ENCODE measurements at places on chromosomes 5 and 9.

DNA sequence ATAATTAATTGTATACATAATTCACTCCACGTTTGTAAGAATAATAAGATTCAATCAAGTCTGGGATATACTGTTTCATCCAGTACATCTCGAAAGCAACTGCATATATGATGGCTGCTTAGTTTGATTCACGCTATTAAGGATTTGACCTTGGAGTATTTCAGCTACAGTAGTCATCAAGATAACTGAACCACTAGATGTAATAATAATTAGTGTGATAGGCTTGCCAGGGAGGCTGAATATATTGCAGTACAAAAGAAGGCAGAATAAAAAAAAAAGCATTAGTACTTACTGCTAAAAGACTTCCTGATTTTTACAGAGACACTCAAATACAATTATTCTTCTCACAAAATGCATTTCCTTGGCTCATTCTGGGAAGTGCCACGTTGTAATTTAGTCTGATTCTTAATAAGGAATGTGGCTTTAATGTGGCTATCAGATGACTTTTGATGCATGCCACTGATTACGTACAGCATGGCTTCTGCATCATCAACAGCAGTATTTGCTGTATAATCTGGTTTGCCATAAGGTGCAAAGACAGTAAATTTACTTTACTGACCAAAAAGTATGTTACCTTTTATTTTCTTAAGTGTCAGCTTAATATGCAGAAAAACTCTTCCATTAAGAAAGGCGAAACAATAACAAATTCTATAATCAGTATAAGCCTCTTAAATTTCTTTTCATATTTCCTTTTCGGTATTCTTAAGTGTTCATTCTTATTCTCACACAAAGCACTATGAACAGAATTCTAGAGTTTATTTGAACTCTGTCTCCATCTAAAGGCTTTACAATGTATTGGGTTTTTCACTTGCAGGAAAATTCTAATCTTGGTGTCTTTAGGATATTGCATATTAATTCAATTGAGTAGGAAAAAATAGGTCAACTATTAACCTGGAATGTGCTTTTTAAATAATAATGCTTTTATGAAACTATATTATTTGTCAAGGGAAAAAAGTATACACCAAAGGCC is 166.4 kb downstream of the SLF1 start:
- no peak for DNase-seq

DNA sequence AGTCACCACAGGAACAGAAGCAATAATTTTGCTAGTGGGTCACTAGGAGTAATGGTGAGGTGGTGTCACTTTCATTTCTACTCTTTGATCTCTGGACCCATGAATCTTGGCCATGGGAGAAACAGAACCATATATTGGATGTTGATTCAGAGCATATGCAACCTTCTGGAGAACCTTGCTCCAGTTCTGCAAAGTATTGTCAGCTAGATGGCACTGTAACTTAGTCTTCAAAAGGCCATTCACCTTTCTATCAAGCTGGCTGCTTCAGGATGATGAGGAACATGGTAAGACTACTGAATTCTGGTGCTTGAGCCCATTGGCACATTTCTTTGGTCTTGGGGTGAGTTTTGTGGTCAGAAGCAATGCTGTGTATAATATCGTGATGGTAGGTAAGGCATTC is 129.1 kb upstream of the FBN2 start:
- DNase-seq: no peak

- peak; percentile 10 for DNase-seq
Observed at GRCh38 chr5:56545016-56545415, 270.3 kb upstream of the MAP3K1 start.

DNA sequence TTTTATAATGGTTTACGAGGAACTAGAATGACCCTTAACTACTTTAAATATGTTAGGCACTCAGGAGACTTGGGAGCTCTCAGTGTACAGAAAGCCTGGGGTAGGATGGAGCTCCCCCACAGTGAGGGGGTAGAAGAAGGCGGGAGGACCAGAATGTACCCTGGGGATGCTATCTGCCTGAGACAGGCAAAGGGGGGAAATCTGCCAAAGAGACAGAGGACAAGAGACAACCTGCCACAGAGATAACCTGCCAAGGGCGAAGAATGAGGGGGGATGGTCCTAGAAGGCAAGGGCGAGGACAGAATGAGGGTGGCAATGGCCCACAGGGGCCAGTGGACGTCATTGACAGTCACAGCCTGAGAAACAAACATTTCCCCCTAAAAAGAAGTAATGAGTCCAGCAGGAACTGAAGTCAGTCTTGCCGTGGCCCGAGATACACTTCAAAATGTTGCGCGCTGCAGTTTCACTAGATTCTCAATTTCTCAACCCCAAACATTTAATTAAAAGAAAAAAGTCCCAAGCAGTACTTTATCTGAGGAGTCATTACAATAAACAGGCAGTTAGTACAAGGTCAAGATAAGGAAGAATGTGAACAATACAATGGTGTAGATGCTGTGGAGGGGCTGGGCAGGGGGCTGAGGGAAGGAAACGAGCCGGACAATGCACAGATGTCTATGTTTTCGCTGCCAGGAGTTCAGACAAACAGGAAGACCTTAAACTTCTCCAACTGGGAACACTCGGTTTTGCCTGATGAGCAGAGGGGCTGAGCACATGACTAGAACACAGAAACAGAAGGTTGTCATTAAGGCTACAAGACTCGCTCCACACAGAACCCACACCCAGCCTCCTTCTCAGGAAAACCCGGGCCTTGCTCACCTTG is 125.0 kb downstream of the LHFPL2 start:
- DNase-seq: no peak

GRCh38 chr9:127185931-127186781 is 63.7 kb upstream of the ANGPTL2 start:
- no peak for DNase-seq

DNA sequence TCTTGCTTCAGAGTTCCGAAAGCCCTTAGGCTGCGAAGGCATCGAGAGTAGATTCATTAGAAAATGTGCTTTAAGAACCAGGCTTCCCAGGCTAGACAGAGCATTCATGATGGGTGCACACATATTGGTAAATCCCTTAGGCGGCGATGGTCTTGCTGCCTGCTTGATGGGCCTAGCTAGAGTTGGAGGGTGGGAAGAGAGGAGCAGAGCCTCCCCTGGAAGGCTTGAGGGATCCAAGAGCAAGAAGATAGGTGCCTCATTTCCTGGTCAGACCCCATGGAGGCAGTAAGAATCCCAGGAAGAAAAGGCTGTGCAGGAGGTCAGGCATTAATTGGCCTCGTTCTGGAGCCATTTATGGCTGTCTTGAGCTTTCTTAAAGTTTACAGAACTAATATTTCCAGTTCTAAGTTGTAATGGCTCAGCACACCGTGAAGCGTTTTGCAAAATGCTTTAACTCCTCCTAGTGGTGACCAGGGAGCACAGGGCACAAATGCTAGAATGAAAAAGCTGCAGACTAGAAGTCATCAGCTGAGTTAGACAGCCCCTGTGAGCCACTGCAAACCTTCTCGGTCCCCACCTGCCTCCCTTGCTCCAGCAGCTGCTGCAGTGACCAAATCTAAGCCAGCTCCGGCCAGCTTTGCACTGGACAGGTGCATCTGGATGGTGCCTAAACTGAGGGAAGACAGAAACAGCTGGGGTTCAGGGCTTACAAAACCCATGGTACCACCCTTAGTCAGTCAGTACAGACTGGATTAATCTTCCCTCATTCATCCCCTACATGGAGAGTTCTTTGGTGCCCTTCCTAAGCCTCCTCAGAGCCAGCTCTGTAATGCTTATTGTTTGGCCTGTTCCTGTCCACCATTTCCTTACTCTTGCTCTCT is 14.7 kb downstream of the SLC45A2 start:
- peak; percentile 36 for DNase-seq

DNA sequence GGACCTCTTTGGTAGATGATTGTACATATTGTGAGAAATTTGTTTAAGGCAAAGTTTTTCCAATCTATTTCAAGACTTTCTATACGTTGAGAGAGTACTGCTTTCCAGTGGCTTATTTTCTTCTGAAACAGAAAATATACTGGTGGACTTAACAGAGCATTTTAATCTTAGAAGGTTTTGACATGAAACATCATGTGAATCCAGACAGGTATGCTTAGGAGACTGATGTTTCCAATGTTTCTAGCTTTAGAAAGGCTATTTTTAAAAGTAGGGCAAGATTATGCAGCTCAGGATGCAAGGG is 71.0 kb downstream of the PIK3R1 start:
- DNase-seq: no peak

GRCh38 chr5:95114902-95115301 is 170.0 kb downstream of the MCTP1 start:
- no peak for DNase-seq

GRCh38 chr9:120616966-120617935 is 37.3 kb upstream of the CDK5RAP2 start:
- peak; percentile 32 for DNase-seq

GRCh38 chr5:3333105-3333504 is 262.5 kb upstream of the IRX1 start:
- DNase-seq: no peak

- no peak for DNase-seq
Observed at GRCh38 chr5:72243706-72244105, 76.3 kb downstream of the MRPS27 start.

DNA sequence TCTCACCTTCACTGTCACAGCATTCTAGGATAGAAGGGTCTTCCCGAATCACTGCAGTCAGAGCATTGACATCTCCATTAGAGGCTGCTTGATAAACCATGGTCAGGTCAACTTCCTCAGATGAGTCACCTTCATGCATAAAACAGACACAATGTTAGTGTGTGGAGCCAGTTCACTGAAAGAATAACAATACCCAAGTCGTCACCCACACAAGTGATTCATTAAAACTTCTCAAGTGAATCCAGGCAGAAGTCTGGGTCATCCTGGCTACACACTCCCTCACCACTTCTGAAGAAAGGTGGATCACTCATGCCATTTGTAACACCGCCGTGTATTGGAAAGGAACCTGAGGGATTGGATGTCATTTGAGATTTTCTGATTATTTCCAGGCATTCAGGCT is 49.6 kb downstream of the ANKRD55 start:
- DNase-seq: no peak

DNA sequence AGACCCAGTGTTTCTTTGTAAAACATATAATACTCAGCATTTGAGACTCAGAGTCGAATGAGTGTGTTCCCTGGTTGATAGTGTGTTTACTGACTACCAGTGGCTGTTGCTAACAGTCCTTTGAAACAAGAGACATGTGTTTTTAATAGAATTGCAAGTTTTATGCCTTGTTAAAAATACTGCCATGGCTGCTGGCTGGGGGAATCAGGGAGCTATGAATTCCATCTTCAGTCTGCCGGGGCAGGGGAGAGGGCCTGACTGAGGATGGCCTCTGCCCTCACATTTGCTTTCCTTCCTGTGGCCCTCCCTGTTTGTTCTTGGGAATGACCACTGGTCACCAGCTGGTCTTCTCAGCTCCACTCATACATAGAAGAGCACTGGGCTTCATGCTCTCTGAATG is 63.8 kb downstream of the PDZD2 start:
- DNase-seq: no peak

DNA sequence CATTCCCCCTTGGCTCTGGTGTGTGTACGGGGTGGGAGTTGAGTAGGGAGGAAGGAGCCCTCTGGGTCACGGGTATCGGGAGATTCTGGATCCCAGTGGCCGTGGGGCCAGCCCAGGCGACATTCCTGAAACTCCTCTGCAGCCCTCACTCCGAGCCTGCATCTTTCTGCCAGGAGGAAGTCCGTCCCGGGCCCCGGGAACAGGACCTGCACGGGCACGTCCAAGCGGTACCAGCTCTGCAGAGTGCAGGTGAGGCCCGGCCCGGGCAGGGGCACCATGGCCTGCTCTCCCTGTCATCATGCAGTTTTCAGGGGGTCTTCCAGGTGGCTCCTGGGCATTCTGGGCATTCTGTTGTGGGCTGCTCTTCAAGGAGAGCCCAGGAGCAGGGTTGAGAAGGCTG is 3.7 kb downstream of the ADAMTSL2 start:
- no peak for DNase-seq

- no peak for DNase-seq
Observed at GRCh38 chr9:138095813-138096518, 218.4 kb downstream of the CACNA1B start.

DNA sequence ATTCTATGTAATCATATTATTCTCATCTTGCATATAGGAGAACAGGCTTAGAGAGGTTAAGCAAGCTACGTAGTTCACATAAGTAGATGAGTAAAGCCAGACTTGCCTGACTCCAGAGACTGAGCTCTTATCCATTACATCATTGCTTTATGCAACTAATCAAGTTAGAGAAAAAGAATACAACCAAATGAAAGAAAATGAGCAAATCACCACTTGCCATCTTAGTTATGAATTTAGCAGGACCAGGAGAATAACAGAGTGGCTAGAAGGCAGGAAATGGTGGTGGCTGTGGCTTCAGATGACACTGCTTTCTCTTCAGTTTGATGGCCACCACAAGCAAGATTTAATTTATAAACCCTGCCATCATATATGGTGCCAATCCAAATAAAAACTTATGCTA is 26.6 kb downstream of the POC5 start:
- no peak for DNase-seq

- no peak for DNase-seq
Observed at GRCh38 chr5:86155796-86156195, 461.9 kb upstream of the COX7C start.

GRCh38 chr5:100889165-100889743 is 13.8 kb downstream of the ST8SIA4 start:
- DNase-seq: no peak

GRCh38 chr5:124859027-124859426 is 112.6 kb upstream of the ZNF608 start:
- DNase-seq: no peak

DNA sequence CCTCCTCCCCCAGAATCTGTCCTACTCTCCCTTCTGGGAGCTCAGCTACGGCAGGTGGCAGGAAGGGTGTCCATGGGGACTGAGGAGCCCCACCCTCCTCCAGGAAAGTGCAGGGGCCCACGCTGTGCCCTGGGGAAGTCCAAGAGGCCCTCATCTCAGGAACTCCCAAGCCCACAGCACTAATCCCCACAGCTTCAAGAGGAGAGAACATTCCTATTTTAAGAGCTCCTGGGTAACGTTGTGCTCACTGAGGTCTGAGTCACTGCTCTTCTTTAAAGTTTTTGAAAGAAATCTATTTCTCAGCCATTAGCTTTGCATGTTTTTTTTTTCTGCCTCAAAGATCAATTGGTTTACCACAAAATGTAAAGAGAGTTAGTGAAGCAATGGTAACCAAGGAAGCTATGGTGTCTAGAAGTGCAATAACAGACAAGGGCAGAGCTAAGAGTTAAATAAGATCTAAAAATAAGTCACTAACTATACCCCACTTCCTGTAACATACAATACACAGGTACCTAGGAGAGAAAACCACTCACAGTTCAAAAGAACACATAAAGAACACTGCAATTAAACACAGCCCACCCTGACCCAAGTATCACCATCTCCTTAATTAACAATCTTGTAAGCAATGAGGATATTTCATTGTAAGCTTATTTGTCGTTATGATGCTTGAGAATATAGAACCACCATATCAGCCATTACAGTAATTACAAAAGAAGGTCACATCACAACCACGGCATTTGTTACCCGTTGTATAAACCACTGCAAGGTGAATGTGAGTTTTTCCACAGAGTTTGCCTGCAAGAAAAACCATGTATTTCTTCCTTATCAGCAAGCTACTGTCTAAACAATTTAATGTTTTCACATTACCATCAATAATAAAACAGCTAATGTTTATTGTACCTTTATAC is 382.3 kb upstream of the SLC30A5 start:
- DNase-seq: no peak
